ENCODE measurements at places on chromosomes 1 and 21.

DNA sequence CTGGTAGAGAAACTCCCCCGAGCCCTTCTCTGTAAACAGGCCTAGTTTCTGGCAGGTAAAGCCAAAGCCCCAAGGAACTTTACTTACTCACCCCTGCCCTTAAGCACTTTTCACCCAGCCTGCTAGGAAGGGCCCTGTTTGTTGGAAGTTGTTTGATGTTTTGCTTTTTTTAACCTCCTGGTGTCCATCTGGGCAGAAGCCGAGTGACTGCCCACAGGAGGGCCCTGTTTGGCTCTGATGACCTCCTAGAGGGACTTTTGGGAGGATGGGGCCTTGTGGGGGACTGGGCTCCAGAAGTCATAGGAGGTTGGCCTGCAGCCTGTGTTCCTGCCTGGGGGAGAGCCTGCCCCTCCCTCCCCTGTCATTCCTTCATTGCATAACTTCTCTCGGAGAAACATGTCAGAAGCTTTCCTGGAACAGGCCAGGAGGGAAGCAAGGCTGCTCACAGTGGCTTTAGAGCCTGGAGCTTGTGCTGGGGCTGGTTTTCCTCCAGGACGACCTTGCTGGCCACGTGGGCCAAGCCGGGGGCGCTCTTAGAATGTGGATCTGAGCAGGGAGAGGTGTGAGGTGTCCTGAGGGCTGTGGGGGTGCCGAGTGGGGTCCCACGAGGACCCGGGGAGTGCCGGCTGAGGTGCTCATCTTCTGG lies 33.9 kb downstream of the COQ8A start:
- DNase-seq, result no peak

DNA sequence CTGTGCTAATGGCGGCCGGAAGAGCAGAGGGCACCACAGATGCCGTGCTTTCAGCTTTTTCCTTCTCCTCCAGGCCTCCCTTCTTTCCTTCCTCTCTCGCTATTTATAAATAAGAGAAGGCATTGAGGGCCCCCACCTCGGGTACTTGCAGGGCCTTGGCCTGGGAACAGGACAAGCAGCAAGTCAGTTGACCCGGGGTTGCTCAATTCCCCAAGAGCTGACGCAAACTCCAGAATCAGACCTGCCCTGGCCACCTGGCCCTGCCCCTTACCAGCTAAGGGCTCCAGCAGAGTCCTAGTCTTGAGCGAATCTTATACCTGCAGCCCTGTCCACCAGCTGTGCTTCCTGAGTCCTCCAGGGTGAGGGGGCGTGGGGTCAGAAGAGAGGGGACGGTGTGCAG lies 13.5 kb downstream of the TNFRSF1B start:
- DNase-seq, result no peak

DNA sequence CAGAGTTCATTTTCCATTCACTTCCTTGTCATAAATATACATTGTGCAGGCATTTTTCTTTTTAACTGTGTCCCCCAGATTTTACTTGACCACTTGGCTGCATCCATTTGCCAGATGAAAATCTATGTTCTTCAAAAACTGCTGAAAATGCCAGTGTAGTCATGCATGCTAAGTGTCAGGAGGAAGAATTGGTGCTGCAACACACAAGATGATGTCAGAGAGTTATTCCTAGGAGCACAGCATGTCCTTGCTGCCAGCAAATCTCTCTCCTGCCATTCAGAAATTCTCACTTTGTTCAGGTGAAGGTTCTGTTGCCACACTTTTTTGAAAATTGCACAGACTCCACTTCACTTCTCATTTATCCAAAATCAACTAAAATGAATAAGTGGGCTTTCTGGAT lies 106.4 kb upstream of the MAGI3 start:
- no peak for DNase-seq

GRCh38 chr1:83818916-83819315 lies 180.0 kb downstream of the TTLL7 start:
- DNase-seq, result no peak

DNA sequence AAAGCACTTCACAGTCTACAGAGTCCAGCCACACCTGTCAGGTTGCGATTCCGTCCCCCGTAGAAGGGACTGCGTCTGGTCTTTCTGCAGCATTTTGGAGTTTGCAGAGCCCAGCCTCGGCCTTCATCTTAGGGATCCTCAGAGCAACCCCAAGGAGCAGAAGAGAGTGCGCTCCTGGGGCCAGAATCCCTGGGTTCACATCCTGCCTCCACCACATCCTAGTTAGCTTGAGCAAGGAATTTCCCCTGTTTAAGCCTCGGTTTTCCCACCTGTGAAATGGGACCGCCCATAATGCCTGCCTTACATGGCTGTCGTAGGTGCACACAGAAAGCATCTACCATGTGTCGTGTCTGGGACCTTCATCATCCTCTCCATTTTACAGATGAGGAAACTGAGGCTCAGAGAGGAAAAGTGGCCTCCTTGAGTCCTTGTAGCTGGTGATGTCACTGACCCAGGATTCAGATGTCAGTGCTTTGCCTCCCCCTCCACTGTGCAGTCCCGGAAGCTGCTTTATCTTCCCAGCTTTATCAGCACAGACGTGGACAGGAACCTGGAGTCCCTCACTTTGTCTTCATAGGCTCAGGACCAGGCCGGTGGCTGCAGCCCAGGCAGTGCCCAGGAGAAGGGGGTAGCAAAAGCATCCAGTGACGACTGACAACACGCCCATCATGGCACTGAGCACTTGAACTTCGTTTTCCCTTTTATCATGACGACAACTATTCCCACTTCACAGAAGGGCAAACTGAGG lies 438.5 kb downstream of the MATN1 start:
- no peak for DNase-seq

GRCh38 chr1:226073184-226073950 lies 10.9 kb downstream of the H3-3A start:
- DNase-seq, result no peak

- no peak for DNase-seq
Observed at GRCh38 chr1:24708938-24709337, 36.3 kb upstream of the CLIC4 start.

GRCh38 chr1:15343729-15344128 lies 66.0 kb upstream of the EFHD2 start:
- no peak for DNase-seq

GRCh38 chr1:167137332-167137781 lies 43.5 kb downstream of the STYXL2 start:
- DNase-seq, result no peak

- DNase-seq, result no peak
Observed at GRCh38 chr21:43994085-43994484, 18.0 kb upstream of the TRAPPC10 start.

GRCh38 chr1:67347688-67348472 lies 40.2 kb downstream of the IL12RB2 start:
- DNase-seq, result no peak

DNA sequence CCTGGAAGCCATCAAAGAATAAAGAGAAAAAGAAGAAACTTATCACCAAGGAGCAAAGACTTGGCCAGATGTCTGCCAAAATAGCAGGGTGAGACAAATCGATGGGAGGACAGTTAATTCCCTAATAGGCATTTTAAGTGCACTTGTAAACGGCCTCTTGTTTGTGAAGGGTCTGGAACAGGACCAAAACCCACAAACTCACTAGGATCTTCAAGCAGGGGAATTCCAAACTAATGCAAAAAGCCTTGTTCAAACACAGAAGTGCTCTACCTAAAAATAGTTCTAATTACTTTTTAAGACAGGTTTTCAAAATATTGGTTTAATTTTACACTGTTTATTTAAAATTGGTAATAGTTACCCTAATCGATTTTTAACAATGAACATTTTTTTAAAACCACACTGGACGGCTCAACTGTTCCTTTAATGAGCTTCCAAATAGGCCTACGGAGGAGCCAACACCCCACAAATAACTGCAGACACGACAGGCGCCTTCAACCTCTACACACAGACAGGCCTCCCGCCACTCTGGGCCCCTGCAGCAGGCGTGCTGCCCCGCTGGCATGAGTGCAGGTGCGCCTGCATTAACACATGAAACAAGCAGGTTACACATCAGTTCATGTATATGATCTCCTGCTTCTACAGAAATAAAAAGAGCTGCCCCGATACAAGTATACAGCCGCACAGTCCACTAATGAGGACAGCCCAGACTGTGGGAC lies 15.8 kb downstream of the UBE2G2 start:
- DNase-seq, result no peak

DNA sequence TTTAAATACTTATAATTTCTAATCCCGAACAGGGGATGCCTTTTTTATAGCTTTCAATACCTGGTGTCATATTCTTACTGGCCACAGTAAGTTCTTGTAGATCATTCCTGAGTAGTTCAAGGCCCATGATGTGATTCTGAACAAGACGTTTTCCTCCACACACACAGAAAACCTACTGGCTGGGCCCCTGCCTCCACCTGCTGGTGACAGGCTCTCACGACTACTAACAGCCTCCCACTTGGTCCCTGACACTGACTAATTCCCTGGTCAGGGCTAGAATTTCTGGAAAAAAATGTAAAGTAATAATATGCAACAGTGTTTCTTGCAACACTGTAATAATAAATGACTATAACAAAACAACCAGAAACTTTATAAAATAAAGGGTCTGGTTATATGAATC lies 50.4 kb upstream of the RIPK4 start:
- no peak for DNase-seq

- DNase-seq, result no peak
Observed at GRCh38 chr1:56409112-56409691, 170.2 kb downstream of the PLPP3 start.

GRCh38 chr1:2777424-2778219 lies 23.9 kb downstream of the TTC34 start:
- no peak for DNase-seq

- DNase-seq, result no peak
Observed at GRCh38 chr1:189851806-189852367, 625.8 kb downstream of the BRINP3 start.

- no peak for DNase-seq
Observed at GRCh38 chr1:107196973-107197562, 56.2 kb downstream of the NTNG1 start.

DNA sequence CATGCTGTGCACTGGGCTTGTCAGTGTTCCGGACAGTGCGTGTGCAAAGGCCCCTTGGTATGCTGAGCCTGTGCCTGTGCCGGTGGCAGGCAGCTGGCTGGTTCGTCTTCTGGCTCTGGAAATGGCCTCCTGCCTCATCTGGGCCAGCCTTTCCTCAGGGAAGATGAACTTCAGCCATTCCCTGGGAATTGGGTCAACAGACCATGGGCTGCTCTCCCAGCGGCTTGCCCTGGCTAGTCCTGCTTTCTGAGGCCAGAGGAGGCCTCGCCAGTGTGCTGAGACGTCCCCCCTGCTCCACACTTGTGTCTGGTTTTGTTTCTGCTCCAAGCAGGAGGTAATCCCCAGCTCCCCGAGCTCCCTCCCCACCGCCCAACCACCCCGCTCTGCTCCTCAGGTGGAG lies 32.6 kb upstream of the RD3 start:
- DNase-seq, result no peak

GRCh38 chr1:183645531-183645930 lies 7.6 kb downstream of the APOBEC4 start:
- DNase-seq, result no peak

DNA sequence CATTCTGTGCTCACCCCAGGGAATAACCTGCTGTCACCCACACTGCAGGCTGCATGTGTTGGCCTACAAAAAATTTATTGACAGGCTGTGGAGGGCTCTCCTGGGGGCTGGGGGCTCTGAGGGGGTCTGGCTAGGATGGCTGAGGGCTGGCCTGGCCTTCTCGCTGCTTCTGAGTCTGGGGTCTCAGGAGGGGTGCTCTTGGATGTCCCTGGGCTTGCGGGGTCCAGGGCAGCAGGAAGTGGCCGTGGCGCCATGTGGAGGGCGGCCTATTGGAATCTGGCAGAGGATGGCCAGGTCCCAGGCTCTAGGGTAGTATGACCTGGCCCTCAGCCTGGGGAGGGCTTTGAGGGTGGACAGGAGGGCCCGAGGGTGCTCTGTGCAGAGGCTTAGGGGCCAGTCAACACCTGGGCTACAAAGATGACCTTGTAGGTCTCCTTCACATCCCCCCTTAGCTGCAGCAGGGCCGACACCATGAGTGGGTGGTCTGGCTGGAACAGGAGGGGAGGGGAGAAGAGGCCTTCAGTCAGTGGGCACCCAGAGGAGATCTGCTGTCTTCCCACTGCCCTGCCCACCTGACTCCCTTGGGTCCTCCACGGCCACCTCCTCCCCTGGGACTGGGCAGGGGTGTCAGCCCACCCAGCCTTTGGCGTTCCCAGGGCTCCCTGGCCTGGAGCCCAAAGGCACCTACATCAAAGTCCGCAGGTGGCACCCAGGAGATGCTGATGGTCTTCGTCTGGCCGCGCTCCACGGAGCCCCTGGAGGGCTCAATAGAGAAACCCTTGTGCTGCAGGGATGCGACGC lies 3.0 kb upstream of the TMEM52 start:
- no peak for DNase-seq

DNA sequence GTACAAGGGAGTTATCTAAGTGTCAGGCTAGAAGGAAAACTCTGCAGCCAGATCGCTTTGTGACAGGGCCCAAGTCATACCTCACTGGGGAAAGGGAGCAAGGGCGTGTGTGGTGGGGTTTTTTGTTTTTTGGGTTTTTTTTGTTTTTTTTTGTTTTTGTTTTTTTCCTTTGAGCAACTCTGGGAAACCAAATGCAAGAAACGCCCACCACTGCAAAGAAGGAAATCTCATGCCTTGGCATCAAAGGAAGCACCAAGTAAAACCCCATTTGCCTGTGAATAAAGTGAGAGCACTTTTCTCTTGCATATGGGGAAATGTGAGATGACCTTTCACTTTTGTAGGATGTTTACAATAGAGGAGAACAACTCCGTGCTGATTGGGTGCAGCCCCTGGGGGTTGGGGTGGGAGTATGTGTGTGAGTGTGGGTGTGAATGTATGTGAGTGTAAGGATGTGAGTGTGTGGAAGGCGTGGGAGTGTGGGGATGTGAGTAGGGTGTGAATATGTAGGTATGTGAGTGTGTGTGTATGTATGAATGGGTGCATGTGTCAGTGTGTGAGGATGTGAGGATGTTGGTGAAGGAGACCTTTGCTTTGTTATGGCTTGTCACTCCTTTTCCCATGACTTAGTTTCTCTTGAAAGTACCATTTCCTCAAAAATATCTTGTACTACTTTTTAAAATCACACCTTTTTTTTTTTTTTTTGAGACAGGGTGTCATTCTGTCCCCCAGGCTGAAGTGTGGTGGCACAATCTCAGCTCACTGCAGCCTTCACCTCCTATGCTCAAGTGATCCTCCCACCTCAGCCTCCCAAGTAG lies 34.6 kb downstream of the IL12RB2 start:
- peak; percentile 55 for DNase-seq
